DND-41 (cell line): ENCODE measurements at places on chromosomes 3 and 15.

DNA sequence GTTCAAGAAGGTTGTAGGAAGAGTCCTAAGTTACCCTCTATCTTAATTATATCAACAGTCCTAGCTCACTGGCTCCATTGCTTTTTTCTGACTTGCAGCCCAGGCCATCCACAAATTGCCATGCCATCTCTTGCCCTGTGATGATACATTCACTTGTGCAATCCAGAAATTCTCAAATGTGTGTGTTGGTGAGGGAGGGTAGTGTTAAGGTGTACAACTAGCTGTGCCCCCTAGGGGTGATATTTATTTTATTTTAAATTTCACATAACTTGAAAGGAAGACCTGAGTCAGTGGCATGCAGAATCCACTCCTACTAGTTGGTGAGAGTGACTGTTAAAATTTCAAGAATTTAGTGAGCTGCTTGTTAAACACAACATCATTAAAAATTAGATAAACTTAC is 156.1 kb upstream of the ANKRD28 start:
- DNase-seq: no peak

GRCh38 chr15:99279827-99280226 is 28.5 kb downstream of the LRRC28 start:
- no peak for DNase-seq

DNA sequence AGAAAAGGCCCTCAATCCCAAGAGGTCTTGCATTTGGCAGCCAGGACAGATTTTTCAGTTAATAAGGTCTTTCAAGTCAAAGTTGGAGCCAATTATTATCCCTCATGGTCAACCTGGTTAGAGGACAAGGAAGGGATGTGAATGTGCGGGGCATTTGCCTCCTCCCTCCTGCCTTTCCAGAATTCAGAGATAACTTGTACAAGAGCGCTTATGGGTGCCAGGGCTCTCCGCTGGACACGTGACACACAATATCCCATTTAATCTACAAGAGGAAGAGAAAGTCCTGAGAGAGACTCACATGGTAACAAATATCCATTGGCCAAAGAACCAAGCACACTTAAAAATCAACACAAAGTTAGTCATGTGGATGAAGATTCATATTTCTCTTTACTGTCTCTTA is 78.5 kb upstream of the ST8SIA2 start:
- DNase-seq: no peak

DNA sequence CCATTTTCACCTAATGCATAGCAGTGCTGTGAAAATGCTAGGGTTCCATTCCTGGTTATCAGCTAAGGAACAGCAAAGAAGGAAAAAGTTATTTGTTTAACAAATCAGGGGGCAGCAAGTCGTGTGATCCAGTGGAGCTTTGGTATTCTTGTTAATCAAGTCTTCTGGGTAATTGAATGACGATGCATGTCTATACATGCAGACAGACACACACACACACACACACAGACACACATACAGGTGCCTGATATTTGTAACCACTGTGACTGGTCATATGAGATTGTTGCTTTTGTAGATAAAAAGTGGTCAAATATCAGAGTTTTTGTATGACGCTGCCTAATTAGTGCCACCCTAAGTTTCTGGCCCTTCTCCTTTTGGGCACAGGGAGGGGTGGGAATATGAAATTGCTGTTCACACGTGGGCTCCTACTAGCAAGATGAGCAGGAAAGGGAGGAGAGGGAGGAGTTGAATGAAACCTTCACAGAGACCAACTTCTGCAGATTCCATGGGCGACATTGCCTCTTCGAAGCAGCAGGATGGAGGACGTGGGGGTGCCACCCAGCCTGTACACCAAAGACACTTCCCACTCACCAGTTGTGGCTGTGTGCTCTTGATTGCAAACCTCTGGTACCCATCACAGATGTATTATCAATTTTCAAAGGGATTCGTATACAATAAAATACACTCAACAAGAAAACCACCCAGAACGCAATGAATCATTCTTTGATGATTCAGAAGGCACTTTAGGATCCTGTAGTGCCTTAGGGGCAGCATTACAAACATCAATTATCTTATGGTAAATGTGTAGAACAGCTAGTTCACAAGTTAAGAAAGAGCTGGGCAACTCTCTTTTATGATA is 281.9 kb upstream of the ICE2 start:
- DNase-seq: no peak

DNA sequence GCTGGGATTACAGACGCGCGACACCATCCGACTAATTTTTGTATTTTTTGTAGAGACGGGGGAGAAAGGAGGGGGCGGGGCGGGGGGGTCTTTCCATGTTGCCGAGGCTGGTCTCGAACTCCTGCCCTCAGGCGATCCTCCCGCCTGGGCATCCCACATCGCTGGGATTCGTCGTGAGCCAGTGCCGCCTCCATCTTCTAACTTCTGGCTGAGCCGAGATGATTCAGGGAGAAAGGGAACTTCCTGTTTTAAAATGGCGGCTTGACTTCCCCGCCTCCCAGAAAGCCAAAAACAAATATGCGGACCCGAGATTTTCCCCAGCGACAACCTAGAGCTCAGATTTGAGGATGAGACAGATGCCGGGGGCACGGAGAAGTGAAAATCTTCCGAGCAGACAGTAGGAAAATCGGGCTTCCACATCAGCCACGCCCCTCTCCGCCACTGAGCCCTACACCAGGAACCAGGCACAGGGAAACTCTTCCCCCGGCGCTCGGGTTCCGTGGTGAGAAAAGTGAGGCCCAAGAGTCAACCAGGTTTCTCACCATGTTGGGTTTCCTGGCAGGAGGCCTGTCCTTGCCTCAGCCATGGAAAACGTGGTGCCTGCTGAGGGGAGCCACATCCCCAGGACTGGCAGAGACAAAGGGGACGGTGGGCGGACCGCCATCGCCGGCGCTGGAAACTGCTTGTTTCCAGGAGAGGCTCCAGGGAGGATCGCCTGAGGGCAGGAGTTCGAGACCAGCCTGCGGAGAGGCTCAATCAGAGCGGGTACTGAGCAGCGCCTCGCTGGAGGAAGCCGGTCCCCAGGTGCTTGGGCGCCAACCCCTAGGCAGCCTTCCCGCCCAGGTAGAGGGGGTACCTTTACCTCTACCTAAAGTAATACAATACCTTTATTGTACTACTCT is 18.7 kb downstream of the CHST14 start:
- DNase-seq: no peak

GRCh38 chr3:64321747-64322146 is 96.5 kb upstream of the PRICKLE2 start:
- DNase-seq: no peak

- no peak for DNase-seq
These were observed 106.1 kb downstream of the FILIP1L start for GRCh38 chr3:100008081-100008698.

DNA sequence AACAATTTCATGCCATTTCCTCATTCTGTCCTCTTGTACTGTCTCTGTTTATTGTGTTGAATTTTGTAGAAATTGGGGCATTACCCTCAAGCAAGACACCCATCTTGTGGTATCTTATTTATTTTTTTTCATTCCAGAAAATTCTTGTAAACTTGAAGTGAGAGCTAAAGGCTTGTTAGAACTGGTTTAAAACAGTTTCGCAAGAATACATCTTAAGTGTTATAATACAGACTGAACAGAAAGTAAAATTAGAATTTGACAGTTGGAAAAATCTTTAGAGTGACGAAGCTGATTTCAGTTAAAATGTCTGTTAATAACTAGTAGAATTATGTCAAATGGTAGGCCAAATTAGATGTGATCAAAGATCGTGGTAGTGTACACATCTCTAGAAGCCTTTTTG is 26.9 kb downstream of the RNF13 start:
- DNase-seq: no peak

- no peak for DNase-seq
These were observed 31.0 kb downstream of the COPS2 start for GRCh38 chr15:49124371-49124770.

DNA sequence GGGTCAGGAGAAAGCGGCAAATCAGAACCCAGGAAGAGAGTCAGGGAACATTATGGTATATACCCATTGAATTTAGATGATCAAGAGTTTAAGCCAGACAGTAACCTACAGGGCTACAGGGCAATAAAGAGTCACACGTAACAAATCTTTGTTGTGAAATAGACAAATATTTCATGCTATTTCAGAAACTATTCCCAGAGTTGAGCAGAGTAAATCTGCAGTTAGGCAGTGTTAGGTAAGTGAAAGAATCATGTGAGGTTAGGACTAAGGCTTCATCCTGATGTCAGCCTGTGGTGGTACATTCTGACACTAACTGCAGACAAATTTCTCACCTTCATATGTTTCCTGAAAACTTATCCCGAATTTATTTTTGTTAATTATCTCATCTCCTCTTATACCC is 153.0 kb downstream of the UBE2E2 start:
- DNase-seq: no peak

DNA sequence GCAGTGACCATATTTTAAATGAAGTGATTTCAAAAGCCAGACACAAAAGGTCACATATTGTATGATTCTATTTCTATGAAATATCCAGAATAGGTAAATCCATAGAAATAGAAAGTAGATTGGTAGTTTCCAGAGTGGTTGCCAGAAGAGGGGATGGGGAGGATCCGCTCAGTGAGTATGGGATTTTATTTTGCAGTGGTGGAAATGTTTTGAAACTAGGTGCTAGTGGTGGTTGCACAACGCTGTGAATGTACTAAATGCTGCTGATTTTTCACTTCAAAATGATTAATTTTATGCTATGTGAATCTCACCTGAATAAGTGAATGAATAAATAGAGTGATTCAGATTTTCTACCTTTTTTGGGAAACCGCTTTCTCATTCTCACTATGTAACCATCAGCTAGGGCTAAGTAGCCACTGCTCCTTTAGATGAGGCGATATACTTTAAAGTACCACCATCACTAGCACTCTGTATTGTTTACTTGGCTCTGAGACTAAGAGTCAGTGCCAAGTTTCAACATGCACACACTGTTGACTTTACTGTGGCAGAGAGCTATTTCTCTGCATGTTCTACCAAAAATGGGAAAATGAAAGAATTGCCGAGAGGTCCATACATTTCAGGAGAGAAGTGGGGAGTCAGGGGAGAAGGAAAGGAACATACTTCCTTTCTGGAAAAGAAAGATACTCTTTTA is 90.7 kb upstream of the GOLIM4 start:
- no peak for DNase-seq

- DNase-seq: no peak
These were observed 90.4 kb downstream of the XXYLT1 start for GRCh38 chr3:195180490-195181112.

- DNase-seq: no peak
These were observed 299.2 kb downstream of the ZPLD1 start for GRCh38 chr3:102733791-102734563.

- peak; percentile 23 for DNase-seq
These were observed 194.6 kb downstream of the FAM43A start for GRCh38 chr3:194879991-194880939.

- no peak for DNase-seq
These were observed 343.0 kb upstream of the THRB start for GRCh38 chr3:24837601-24838000.

GRCh38 chr3:94036909-94037507 is 8.6 kb upstream of the STX19 start:
- DNase-seq: no peak

DNA sequence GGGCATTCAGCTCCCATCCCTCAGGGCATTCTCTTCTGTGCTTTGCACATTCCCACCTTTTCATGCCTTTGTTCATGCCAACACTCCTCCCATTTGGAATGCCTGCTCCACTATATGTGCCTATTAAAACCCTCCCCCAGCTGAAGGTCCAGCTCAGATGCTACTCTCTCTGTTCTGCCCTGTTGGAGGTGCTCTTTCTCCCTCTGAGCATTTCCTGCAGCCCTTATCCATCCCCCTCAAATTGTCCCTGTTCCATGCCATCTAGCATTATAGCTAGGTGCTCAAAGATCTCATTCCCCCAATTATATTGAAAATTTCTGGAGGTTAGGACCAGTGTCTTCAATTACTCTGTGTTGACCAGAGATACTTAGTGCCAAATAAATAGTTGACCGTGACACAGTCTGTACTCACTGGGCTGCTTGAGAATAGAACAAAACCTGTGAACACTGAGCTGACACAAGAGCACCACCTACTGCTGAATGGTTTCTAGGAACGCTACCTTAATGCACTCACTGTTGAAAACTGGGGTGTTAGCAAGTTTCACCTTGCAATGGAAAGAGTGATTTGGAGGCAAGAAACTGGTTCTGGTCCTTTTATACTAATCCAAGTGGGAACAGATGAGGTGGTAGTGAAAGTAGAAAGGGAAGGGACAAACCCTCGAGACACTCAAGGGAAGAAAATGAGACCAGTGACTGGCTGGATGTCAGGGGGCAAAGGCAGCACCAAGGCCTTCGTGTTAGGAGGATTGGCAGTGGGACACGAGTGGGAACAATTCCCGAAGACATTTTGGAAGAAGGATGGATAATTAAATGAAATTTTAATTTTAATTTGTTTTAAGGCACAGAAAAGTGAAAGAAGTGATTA is 289.8 kb upstream of the ROPN1 start:
- no peak for DNase-seq

DNA sequence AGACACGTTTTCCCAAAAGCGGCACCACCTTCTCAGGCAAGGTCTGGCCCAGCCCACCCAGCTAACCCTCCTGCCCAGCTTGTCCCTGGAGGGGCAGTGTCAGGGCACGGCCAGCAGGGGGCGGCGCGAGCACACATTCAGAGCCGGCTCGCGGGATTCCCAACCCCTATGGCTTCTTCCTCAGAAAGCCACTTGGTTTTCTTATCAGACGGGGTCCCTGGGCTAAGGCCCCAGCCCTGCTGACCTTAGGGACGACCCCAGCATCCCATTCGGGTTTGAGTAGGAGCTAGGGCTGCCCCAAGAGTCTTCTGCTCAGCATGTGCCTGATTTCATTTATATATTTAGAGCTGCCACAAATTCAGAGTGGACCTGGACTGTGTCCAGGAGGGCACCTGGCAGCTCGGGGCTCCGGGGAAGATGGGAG is 14.5 kb downstream of the RLBP1 start:
- peak; percentile 77 for DNase-seq

- no peak for DNase-seq
These were observed 190.7 kb upstream of the CD96 start for GRCh38 chr3:111351334-111351733.

- DNase-seq: no peak
These were observed 123.1 kb upstream of the BHLHE40 start for GRCh38 chr3:4856136-4856535.

- no peak for DNase-seq
These were observed 254.8 kb upstream of the EOMES start for GRCh38 chr3:27976933-27977332.

DNA sequence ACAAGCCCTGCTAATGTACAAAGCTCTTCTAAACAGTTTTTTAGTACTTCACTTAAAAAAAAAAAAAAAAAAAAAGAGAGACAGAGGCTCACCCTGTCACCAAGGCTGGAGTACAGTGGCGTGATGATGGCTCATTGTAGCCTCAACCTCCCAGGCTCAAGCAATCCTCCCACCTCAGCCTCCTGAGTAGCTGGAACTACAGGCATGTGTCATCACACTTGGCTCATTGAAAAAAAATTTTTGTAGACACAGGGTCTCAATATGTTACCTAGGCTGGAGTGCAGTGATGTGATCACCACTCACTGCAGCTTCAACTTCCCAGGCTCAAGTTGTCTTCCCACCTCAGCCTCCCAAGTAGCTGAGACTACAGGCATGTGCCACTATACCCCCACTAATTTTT is 47.6 kb upstream of the HEG1 start:
- DNase-seq: no peak

GRCh38 chr15:67880651-67881182 is 40.9 kb upstream of the RNU6-1 start:
- no peak for DNase-seq
